M059J (cell line): ENCODE measurements at places on chromosomes 1 and 21. TPM values are rescaled to one million over a fixed set of nuclear protein-coding genes. Genes with fewer than 3 reads are reported as not detected.

The KLHL20 gene
- 21.8 and 22.4 TPM in 2 replicates for total RNA-seq

The PTGFRN gene
- total RNA-seq: 61.9 and 144 TPM in 2 replicates

The TLR5 gene
- 0.10 and 0.49 TPM in 2 replicates for total RNA-seq

The CSDE1 gene
- total RNA-seq: 322 and 732 TPM in 2 replicates

The LRRC8B gene
- total RNA-seq: 0.30 and 0.32 TPM in 2 replicates

The CFAP74 gene
- not detected in 2 replicates for total RNA-seq

The TAL1 gene
- total RNA-seq: not detected in 2 replicates

The CSMD2 gene
- total RNA-seq: 11.8 and 23.0 TPM in 2 replicates

- peak; percentile 71 for DNase-seq
Measured at GRCh38 chr1:234621657-234622335, 11.8 kb upstream of the IRF2BP2 start.

DNA sequence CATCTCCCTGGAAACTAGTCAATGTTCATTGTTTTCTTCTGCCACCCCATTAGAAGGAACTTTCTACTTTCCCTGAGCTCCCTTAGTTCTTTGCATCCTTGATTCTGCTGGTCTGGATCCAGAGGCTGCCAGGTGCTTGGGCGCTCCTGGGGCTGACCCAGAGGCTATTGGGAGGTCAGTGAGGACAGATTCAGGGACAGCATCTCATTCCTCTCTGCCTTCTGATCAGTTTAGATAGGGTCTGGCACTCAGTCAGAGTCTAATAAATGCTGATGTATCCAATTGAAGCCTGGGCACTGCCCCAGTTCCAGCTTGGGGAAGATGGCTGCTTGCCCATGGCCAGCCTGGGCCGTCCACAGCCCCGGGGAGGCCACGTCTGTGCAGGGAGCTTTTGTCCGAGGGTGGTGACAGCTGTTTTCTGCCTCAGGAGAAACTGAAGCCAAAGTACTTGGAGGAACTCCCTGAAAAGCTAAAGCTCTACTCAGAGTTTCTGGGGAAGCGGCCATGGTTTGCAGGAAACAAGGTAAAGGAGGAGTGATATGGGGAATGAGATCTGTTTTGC, 2.3 kb downstream of the GSTM1 start:
- DNase-seq: no peak

DNA sequence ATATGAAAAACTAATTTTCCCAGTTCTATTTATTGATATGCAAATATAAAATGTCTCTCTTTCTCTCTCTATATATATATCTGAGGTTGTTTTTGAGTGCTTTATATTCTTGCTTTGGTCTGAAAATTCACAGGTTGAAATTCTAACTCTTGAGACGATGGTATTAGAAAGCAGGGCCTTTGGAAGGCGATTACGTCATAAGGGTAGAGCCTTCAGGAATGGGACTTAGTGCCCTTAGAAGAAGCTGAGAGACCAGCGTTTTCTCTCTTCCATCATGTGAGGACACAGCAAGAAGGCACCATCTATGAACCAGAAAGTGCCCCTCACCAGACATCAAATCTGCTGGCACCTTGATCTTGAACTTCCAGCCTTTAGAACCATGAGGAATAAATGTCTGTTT, 57.4 kb upstream of the PAXBP1 start:
- no peak for DNase-seq

- no peak for DNase-seq
Measured at GRCh38 chr1:10490286-10490970, 15.7 kb downstream of the PEX14 start.

DNA sequence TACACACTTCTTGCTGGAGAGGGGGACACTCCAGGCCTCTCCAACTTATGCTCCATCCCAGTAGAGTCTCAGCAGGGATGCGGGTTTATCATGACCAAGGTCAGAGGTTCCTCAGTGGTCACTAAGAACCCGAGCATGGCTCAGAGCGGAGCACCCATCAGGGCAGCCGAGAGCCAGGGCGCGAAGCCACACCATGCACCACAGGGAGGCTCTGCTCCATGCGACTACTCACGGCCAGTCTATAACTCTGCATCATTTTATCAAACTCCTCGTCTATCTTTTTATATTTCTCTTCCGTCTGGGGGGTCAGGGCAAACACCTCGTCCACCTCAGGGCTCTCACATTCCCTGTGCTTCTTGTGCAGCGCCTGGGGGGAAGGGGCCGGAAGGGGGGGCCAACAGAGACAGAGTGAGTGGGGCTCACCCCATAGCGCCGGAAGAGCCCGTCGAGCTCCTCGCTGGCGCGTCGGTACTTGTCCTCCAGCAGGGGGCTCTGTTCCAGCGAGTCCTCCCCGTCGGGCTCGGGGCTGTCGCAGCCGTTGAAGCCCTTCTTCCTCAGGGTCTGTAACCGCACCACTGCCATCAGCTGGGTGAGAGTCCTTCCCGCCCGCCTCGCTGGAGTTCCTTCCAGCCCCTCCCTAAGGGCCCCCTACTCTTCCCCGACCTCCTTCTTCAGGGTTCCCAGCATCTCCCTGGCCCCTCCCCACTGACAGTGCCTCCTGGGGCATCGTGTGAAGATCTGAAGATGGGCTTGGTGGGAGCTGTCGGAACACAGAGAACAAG, 20.0 kb downstream of the MEF2D start:
- DNase-seq: no peak

- DNase-seq: no peak
Measured at GRCh38 chr1:208117409-208117808, 126.8 kb downstream of the PLXNA2 start.

GRCh38 chr1:170436928-170437327, 95.0 kb upstream of the GORAB start:
- DNase-seq: peak; percentile 6

DNA sequence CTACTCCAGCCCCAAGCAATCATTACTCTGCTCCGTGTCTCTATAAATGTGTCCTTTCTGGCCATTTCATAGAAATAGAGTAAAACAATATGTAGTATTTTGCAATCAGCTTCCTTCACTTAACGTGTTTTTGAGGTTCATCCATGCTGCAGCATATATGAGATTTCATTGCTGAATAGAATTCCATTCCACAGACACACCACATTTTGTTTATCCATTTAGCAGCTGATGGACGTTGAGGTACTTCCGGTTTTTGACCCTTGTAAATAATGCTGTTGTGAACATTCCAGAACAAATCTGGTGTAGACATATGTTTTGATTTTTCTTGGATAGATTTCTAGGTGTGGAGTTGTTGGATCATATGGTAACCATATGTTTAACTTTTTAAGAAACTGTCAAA, 30.7 kb downstream of the ADAM30 start:
- no peak for DNase-seq

GRCh38 chr1:77057994-77058585, 161.1 kb downstream of the PIGK start:
- DNase-seq: no peak

DNA sequence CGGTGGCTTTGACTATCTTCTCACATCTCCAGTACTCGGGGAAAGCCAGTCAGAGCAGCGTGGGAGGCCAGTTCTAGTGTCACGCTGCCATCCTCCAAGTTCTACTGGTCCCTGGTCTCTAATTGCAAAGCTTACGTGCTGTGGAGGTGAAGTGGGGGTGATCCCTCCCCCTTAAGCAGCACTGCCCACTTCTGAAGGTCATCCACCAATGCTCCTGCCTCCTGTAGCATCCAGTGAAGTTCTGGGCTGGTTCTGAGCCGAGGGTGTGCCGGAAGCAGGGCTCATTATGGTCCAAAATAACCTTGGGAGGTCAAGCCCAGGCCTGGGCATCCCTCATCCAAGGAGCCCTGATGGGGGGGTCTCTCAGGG, 95.0 kb downstream of the CD58 start:
- DNase-seq: no peak

DNA sequence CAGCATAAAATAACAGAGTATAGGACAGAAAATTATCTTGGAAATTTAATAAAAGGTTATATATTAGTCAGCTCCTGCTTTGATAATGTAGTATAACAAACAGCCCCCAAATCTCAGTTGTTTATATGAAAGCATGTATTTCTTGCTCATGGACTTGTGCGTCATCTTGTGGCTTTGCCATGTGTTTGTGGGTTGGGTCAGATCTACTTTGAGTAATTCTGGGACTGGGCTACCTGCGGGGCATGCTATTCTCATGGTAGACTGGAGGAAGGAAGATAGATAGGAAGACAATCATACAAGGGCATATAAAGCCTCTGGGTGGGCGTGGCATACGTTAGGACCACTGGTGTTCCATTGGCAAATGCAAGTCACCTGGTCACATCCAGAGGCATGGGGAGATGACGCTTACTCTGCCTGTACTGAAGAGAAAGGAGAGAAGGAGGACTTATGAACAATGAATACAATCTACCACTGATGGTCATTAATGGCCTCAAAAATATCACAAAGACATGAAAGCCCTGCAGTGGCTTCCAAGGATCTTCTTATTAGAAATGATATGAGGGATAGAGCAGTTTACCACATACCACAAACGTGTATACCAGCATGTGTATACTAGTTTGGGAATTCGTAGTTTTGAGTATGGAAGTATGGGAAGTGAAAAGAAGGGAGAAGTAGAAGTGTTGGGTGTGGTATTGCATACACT, 267.0 kb downstream of the DISC1 start:
- DNase-seq: no peak

DNA sequence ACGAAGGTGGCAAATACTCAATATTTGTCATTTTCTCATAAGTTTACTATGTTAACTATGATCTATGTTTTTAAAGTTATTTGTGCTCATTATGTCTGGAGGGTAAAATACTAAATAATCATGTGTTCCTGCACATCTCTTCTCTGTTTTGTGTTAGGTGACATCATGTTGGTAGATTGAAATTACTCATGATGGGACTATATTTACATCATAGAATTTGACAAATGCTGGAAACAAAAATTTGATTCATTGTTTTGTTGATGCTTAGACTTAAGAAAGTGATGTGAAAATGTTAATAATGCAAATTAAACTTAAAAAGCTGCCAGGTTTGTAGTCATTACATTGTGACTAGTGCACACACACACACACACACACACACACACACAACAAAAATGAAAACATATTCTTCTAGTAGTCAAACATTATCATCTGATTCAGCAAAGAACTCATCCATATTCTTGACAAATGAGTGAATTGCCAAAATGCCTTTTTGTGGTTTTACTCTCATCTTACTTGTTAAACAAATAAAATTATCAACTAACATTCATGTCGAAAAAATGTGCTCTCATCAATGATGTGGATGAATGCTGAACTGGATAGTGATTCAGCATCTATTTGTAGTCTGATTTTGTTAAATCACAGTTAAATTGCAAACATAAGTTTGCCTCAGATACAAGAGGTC, 870.7 kb downstream of the BRINP3 start:
- peak; percentile 33 for DNase-seq

GRCh38 chr1:154999571-155000410, 2.8 kb upstream of the ZBTB7B start:
- DNase-seq: no peak

DNA sequence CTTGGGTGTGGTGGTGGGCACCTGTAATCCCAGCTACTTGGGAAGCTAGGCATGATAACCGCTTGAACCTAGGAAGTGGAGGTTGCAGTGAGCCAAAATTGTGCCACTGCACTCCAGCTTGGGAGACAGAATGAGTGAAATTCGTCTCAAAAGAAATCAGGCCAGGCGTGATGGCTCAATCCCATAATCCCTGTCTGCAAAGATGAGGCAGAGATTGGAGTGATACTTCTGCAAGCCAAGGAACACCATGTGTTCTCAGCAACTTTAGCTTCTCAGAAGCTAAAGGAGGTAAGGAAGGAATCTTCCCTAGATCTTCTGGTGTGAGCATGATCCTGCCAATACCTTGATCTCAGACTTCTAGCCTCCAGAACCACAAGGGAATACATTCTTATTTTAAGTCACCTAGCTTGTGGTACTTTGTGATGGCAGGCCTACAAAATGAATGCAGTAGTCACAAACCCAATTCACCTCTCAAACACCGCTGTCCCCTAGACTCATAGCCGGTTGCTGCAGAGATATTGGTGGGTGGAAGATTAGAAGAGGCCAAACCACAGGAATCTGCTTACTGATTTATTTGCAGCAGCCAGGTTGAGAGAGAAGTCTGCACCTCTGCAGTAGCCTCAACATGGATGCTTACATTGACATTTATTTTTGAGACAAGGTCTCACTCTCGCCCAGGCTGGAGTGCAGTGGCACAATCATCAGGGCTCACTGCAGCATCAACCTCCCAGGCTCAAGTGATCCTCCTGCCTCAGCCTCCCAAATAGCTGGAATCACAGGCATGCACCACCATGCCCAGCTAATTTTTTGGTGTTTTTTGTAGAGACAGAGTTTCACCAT, 18.6 kb downstream of the L1TD1 start:
- DNase-seq: peak; percentile 48

- no peak for DNase-seq
Measured at GRCh38 chr1:18854331-18855025, 5.0 kb downstream of the TAS1R2 start.

DNA sequence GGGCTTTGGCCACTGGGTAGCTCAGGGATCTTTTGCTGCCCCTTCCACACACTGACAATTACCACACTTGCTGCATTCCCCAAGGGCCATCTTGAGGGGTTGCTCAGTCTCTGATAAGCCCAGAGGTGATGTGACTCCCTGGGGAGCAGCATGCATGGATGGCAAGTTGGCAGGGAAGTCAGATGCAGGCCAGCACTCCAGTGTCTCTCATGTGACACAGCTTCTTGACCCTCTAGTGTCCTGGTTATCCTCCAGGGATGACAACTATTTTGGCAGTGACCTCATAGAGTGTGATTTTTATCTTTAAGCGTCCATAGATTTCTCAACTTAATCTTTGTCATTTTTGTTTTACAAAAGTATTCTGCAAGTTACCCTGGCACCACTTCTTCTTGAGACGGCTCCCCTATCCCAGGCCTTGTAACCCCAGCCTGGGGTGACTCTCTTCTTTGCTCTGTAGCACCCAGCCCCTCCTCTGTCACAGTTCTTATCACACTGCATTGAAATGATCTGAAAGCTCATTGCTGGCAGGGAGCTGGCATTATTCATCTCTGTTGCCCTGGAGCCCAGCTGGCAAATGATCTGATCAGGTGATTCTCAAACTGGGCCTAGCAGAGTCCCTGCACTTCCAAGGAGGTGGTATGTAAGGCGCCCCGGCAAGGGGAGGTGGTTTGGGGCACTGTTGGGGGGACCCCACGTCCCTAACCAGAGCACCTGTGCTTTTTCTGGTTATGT, 72.6 kb downstream of the TENT5C start:
- peak; percentile 36 for DNase-seq

DNA sequence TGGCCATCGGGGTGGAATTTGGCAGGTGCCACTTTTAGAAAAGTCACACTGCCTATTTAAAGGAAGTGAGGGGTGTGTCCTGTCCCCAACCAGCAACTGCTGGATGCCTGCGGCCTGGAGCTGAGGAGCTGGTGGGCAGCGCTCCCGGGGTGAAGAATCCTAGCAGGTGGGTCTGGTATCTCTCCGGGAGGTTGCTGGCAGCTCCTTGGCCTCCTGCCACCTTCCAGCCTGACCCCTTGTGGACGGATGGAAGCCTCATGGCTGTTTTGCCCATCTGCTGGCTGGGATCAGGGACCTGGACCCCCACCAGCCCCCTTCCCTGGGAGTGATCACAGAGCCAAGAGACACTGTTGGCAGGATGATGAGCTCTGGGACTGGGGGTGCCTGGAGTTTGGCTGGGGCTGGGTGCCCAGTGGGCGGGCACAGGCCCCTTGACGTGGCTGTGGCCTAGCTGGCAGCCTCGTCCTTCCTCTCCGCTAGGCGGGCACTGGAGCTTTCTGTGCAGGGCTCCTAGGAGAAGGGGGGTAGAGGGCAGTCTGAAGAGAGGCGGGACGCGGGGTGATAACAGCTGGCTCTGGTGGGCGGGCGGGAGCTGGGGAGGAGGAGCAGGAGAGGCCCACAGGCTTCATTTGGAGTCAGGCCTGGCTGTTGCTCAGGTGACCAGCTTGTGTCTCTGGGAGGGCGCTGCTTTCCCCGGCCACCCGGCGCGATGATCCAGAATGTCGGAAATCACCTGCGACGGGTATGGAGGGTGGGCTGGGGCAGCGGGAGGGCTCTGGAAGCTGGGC, at the start of gene ACOT11:
TSS of gene ACOT11 (plus strand) at position 628 of the 788 bp plus-strand sequence. CDS start at position 710, 82 bp downstream.
- no peak for DNase-seq
